ENCODE measurements at places on chromosomes 6 and 20.

DNA sequence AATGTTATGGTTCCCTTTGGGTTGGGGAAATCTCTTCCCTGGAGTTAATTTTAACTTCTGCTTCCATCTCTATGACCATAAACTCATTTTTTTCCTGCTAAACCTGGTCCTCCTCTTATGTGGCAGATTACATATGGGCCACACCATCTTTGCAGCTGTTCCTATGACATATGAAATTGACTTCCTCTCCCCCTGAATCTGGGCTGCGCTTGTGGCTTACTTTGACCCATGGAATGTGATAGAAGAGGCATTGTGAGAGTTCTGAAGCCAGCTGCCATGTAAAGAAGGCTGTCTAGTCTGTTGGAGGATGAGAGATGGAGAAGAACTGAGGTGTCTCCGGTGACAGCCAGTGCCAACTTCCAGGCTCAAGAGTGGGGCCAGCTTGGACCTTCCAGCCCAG, 100.1 kb downstream of the CDC5L start:
- DNase-seq: no peak

DNA sequence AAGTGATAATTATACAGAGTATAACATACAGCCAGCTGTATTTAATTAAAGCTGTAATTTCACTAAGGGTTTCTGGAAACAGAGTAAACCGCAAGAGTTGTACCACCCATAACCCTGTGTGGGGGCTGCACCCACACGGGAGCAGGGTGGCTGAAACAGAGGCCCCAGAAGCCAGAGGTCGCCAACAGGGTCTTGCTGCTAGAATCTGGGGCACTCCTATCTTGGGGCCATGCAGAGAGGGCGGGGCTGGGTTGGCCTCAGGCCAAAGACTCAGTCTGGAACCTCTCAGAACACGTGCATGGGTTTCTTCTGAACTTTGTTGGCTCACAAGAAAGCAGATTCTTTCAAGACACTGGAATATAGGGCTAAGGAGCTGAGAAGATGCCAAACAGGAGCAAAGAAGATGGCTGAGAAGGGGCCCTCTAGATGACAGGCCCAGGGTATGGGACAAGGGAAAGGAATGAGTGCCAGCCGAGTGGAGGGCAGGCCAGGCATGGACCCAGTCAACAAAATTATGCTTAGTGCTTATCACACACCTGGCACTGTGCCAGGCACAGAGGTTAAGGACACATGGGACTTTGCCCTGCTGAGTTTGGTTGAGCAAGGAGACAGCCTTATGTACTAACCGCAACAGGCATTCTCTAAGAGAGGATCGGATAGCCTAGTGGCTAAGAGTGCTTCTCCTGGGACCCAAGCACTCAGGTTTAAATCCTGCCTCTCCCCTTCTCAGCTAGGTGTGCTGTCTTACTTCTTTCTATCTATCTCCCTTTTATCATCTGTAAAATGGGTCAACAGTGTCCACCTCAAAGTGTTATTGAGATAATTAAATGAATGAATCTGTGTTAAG, 96.6 kb upstream of the FOXP4 start:
- DNase-seq: no peak

DNA sequence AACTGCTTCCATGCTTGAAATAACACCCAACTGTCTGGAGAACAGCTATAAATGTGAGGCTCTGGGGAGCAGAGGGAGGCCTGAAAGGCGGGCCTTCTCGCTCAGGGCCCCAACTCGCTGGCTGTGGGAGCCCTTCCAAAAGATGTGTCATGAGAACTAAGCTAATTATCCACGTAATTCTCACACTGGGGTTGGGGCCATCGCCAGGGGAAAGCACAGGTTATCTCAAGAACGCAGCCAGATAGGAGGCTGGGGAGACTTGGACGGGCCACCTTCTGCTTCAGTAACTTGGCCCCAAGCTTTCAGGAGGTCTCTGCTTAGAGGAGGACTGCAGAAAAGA, 1.6 kb downstream of the PXDC1 start:
- no peak for DNase-seq

- DNase-seq: no peak
Measured at GRCh38 chr20:4406627-4407026, 315.1 kb upstream of the PRND start.

- DNase-seq: no peak
Measured at GRCh38 chr20:8757146-8757545, 311.7 kb upstream of the PLCB4 start.

DNA sequence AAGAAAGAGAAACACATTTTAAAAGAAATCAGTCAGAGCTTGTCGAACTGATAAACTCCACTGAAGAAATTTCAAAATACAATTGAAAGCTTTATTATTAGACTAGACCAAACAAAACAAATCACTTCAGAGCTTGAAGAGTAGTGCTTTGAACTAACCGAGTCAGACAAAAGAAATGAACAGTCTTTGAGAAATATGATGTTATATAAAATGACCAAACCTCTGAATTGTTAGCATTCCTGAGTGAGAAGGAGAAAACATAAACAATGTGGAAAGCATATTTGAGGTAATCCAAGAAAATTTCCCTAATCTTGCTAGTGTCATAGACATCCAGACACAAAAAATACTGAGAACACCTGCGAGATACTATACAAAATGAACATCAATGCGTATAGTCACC, 13.2 kb upstream of the CST4 start:
- no peak for DNase-seq

- no peak for DNase-seq
Measured at GRCh38 chr20:44688053-44688625, 27.0 kb upstream of the CCN5 start.

DNA sequence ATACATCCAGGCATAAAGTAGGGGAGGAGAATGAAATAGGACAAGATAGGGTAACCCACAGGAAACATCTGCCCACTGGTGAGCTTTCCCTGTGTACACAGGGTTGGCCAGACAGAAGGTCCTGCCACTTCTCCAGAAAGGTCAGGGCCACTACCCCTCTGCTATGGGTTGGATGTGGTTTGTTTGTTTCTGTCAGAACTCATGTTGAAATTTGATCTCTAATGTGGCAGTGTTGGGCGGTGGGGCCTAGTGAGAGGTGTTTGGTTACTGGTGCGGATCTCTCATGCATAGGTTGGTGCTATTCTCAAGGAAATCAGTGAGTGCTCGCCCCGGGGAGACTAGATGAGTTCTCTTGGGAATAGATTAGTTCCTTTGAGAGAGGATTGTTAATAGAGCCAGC, 15.6 kb upstream of the MAS1 start:
- peak; percentile 13 for DNase-seq

- no peak for DNase-seq
Measured at GRCh38 chr6:39808346-39808745, 16.2 kb downstream of the DAAM2 start.

GRCh38 chr6:3340894-3341293, 82.1 kb downstream of the PSMG4 start:
- no peak for DNase-seq

GRCh38 chr6:5531853-5532375, 270.6 kb downstream of the FARS2 start:
- no peak for DNase-seq

DNA sequence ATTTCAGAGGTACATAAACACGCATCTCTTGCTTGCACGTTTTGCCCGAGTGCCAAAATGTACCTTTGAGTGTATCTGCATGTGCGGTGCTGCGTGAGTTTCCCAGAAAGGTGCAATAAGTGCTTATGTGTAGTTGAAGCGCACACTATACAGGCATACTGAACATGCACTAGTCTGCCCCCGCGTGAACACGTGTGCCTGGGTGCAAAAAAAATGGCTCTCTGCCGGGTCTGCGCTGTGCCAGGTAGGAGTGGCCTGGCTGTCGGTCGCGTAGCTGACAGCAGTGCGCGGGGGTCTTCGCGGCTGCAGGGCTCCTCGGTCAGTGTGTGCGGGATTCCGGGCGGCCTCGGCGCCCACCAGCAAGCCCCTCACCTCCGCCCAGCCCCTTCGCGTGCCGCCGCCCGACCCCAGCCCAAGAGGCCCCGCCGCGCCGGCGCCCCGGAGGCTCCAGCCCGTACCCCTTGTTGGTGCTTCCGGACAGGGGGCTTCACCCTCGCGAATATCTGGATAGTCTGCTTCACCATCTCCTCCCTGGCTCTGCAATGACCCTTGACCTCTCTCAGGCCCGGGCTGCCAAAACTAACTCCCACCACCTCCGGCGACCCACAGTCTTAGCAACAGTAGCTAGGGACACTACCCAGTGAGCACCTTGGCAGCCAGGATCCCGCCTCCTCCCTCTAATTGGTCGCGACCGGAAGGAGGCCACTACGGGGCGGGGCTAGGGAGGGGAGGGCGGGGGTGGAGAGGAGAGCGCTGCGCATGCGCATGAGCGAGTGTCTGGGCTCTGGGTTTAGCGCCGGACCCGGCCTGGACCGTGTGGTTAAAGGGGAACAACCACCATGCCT, at the start of gene KIF6:
KIF6 (minus strand) TSS at position 622 of the 845 bp plus-strand sequence; CDS start at position 524, 98 bp downstream.
- DNase-seq: peak; percentile 70

DNA sequence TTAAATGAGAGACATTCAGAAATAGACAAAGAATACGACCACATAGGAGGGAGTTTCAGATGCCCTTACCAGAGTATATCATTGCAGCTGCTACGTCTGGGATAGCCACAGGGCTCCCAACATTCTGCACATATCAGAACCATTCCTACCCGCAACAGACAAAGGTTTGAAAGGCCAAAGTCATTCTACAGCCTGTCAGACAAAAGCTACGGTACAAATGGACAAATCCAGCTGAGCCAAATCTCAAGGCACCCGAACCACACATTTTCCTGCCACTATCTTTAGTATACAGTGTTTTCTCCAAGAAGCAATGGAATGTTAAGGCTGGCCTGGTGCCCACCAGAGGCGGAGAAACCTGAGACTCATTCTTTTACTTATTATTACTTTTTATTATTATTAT, 30.5 kb upstream of the LYRM2 start:
- no peak for DNase-seq

DNA sequence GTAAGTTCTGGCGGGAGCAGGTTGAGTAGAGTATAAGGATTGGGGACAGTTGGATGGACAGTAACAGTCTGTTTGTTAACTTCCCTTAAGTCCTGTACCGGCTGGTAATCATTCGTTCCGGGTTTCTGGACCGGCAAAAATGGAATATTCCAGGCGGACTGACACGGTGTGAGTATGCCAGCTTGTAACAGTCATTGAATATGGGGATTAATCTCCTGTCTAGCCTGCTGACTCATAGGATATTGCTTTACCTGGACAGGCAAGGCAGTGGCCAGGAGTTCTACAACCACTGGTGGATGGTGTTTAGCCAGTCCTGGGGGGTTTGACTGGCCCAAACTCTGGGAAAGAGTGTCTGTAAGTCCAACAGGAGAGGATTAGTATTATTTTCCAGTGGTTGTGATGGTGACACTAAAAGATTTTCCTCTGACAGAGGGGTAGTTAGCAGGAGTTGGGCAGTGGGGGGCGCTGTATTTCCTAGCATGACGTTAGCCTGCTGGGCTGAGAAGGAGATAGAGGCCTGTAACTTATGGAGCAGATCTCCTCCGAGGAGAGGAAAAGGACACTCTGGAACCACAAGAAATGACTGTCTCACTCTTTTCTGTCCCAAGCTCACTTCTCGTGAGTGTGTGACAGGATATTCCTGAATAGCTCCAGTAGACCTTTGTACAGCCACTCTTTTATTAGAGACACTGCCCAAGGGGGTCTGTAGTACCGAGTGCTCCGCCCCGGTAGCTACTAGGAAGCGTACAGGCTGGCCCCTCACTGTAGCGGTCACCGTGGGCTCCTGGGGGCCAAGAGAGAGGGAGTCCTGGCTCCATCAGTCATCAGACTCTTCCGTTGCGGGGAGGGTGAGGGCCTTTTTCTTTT, 152.2 kb downstream of the TRIM27 start:
- DNase-seq: no peak

DNA sequence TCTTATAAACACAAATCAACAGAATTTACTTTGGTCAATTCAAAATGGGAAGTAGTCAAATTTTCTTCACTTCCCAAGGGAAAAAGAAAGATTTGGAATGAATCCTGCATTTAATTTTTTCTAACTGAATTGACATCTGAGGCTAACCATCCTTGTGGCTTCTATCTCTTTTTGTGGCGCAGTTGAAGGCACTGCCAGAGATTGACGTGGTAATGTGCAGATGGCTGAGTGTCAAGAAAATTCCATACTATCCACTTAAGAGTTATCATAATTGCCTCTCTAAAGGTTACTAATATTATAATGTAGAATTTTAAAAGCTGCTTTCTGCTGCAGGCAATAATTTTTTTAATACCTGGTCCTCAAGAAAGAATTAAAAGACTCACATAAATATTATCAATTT, 162.3 kb downstream of the KLHL32 start:
- no peak for DNase-seq

DNA sequence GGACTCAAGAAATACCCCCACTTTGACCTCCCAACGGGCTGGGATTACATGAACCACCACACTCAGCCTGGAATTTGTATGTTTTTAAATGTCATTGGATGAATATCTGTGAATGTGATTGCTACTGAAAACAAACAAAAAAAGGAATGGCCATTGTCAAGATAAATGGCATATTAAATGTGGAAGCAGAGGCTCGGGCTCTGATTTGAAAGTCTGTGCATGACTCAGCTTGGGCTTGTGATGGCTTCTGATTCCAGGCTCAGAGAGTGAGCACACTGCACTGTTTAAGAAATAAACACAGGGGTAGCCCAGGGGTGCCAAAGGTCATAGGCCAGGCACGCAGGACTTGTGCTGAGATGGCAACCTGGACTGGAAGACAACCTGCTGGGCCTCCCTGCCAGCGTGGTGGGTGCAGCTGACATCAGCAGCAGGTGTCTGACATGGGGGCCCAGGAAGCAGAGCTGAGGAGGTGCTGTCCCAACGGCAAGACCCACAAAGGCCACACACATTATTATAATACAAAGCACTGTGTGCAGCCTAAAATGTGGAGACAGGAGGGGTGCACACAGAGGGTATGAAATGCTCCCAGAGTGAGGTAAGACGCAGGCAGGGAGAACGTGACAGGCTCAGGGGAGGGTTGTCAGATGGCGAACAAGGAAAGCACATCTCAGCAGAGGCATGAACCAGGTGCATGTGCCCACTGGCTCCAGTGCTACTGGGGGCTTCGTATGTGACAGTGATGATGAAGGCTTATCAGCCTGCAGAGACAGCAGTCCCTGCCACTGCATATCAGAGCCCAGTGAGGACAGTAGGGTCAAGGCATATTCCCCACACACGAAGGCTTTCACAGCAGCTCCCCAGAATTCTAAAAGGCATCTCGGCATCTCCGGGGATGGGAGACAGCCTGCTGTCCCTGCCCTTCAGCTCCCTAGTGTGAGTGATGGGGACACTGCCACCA, 169.4 kb downstream of the SYNDIG1 start:
- DNase-seq: no peak

DNA sequence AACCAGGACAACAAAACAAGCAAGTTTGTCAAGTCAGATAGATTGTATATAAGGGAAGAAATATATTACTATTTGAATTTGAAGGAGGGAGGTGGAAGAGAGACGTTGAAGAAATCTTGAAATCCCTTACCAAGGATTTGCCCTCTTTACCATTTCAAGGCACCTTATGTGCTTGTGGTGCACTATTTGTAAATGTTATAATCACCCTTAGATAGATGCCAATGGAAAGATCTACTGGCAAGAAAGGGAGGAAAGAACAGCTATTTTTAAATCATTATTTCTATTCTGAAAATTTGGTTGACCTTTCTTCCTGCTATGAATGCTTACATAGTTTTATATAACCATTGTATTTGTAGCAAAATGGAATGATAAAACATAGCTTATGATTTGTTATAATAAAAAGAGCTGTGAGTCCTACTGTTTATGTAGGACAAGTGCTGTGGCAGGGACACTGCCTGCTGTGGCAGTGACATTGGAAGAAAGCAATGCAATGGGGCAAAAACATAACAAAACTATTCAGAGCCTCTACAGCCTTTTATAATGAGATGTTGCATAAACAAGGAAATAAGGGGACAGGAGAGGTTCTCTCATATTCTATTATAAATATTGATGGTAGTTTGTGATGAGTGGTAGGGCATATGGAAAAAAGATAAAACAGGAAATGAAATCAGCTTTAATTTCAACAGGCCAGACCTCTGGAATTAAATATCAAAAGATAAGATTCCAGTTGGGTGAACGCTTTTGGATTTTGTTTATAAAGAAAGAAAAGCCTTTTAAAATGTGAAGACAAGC, 1145.2 kb upstream of the GJE1 start:
- DNase-seq: no peak
